ENCODE measurements at places on chromosomes 12 and 14.

- DNase-seq = no peak
These were observed 76.1 kb downstream of the OTOGL start for GRCh38 chr12:80175307-80175930.

- DNase-seq = no peak
These were observed 377.0 kb downstream of the NPAS3 start for GRCh38 chr14:33315721-33316120.

DNA sequence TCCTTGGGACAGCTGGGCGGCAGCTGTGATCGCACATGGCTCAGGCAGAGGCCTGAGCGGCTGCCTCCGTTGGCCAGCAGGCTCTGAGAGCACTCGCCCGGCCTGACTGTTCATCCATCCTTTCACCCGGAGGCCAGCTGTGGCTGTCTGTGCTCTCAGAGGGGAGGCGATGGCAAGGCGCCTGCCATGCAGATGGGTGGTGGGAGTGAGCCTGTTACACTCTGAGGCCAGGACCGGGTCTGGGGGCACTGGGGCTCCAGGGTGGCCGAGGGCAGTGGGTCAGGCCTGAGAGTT is 292.3 kb downstream of the TMEM121 start:
- DNase-seq = no peak

DNA sequence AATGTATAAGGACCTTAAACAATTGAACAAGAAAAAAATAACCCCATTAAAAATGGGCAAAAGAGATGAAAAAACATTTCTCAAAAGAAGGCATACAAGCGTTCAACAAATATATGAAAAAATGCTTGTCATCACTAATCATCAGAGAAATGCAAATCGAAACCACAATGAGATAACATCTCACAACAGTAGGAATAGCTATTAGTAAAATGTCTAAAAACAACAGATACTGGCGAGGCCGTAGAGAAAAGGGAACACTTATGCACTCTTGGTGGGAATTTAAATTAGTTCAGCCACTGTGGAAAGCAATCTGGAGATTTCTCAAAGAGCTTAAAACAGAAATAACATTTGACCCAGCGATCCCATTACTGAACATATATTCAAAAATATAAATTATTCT is 769.8 kb upstream of the MGAT4C start:
- no peak for DNase-seq

- DNase-seq = no peak
These were observed 46.8 kb downstream of the TMEM30B start for GRCh38 chr14:61234215-61234916.

DNA sequence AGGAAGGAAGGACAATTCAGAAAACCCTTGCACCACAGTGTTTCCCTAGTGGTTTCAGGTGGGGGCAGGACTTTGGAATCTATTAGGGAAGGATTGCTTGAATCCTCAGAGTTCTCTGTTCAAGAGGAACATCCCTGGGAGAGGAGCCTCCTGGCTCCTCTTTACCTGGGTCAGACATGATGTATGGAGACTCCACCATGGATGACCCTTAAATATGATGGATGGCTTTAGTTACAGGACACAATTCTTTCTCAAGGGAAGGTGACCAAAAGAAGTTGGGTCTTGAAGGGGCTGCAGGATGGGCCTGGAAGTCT is 396.6 kb downstream of the NRXN3 start:
- no peak for DNase-seq

DNA sequence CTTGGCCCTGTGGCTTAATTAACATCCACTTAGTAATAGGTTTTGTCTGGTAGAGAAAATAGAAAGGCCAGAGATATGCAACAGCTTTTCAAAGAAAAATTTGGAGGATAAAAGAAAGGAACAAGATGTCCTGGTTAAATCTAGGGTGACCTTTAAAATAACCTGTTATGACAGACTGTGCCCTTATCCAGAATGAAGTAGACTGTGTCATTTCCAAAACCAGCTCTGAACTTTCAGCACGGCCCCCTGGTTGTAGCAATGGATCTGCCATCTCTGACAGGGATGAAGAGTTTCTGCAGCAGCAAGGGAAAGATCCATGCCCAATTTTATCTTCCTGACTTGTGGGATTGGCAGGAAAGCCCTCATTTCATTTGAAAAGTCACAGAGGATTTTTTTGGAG is 5.1 kb downstream of the PLEKHG7 start:
- no peak for DNase-seq

- DNase-seq = no peak
These were observed 106.0 kb upstream of the FAR2 start for GRCh38 chr12:29043069-29043468.

GRCh38 chr12:93315907-93316622 is 61.7 kb upstream of the NUDT4 start:
- no peak for DNase-seq

- DNase-seq = no peak
These were observed 1147.8 kb downstream of the FSCB start for GRCh38 chr14:43359317-43359716.

- DNase-seq = no peak
These were observed 39.6 kb downstream of the CCDC85C start for GRCh38 chr14:99564256-99564925.

DNA sequence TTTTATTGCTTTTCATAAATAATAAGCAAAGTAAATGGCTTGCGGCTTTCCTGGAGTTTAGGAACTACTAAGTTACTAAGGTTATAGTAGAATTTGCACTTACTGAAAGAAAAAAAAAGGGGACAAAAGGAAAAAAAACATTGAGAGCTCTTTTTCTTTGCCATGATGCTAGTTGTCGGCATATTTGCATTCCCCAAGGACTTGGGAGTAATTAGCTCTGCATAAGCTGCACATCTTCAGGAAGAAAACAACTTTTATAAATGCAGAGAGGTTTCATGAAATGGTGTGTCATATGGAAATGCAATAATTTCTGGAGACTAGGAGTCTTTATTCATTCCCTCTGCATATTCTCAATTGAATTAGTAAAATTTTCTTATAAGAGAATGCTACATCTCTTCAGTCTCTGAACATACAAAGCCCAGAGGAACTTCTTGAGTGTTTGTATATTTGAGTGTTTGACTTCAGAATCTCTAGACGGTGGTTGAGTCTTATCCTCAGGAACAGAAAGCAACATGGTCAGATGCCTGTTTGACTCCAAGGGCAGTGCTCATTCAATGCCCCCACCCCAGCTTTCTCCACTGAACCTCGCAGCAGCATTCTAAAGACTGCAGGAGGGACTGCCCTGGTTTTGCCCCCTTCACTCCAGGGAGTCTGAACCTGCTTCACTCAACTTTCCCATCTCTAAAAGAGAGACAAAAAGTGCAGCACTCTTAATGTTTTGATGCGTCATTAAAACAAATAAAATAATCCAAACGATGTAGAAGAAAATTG is 158.9 kb upstream of the EEA1 start:
- DNase-seq = no peak

- no peak for DNase-seq
These were observed 124.4 kb downstream of the FUT8 start for GRCh38 chr14:65536781-65537423.

DNA sequence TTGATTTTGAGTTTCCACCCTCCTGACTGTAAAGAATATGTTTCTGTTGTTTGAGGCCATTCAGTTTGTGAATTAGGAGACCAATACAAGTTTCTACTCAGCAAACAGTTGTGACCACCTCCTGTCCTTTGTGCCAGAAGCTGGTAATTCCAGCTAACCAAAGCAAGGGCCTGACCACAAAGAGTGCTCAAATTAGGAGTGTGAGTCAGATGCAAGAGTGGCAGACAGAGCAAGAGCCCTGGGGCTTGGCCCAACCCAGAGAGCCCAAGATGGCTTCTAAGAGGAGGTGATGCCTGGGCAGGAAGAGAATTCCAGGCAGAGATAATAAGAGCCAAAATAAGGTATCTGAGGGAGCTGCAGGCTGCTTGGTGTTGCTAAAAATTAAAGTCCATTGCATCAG is 77.7 kb upstream of the C14orf132 start:
- DNase-seq = no peak

GRCh38 chr12:14403711-14404196 is 38.3 kb downstream of the ATF7IP start:
- DNase-seq = peak; percentile 36

DNA sequence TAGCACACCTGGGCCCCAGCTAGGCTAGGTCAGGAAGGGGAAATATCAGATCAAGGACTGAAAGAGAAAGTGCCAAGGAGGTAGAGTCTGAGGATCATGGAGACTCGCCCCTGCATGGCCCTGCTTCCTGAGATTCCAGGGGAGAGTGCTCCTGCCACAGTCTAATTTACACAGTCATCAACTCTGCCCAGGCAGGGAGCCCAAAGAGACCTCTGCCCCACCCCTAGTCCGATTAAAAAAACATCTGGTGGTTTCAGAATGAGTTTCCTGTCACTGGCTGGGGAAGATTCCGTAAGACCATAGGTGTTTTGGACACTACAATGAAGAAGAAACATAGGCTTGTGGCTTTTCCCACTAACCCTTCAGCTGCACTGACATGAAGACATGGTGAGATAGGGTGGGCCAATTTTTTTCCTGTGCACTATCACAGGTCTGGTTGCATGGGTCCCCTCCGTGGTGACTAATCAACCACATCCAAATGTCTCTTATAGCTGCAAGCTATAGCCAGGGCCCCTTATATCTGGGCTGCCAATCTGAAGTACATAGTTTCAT is 31.5 kb upstream of the GZMB start:
- peak; percentile 74 for DNase-seq

- DNase-seq = no peak
These were observed 334.9 kb upstream of the DIO2 start for GRCh38 chr14:80545935-80546854.

GRCh38 chr12:52369211-52369610 is 1.9 kb upstream of the KRT85 start:
- no peak for DNase-seq

DNA sequence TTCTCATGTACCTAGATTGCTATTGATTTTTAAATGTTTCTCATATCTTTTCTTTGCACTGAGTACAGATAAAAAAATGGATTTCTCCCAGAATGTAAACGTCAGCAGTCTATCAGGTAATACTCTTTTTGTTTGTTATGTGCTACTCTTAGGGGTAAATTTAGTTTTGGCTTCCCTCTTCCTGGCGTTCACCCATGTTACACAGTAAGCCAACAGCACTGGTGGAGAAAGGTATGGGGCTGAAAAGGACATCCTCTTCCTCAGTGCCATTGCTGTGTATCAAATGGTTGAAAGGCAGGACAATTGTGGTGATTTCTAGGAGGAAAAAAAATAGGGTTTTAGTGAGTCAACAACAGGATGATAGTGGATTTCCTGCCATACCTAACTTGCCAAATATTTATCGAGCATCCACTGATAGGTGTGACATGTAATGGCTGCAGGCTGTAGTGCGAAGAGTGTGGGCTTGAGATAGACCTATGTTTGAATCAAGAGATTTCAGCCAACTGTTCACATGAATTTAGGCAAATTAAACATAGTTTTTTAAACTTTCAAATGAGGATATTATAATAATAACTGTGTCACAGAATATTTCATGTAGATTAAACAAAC is 7.5 kb downstream of the KLRF2 start:
- no peak for DNase-seq

DNA sequence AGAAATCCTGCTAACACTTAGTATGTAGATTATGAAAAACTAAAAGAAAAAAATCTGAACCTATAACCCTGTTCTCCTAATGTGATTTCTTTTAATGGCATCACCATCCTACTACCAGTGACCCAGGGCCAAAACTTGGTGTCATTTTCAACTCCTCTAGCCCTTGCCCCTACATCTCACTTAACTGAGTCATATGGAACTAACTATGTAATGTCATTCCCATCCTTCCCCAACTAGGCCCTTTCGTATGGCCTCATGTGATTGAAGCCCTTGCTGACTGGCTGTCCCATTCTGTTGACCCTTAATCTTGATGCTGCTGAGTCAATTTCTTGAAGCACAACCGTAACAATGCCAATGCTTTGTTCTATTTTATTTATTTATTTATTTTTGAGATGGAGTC is 7.6 kb downstream of the DMAC2L start:
- no peak for DNase-seq

- DNase-seq = no peak
These were observed 240.8 kb upstream of the TMPO start for GRCh38 chr12:98274430-98275130.

DNA sequence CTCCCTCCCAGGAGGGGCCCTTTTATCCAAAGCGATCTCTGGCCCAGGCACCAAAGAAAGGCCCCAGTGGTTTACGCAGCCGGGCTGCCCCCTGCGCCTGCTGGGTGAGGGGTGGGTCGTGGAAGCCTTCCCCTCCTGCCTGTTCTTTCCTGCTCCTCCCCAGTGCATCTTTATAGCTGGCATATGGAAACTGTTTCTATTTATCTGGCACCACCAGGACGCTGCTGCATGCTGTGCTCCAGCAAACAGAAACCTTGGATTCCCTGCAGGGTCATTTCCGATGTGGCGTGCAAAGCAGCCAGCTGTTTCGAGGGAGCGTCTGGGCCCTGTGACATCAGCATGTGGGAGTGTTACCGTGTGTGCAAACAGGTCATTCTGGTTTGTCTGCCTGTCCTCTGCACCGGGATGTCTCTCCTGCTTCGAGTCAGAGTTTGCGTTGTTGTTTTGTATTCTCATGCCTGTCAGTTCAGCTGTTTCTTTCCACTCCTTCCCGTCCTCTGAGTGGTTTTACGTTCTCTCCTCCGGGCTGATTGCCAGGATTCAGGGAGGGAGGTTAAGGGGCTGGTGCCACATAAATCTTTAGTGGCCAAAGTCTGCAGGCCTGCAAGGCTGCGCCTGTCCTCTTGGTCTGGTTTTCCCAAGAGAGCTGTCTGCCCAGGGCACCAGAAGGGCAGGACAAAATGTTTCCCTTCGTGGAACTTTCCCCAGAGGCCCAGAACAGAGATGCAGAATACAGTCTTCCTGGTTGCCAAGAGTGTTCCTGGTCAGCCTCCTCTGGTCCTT is 24.6 kb downstream of the TPCN1 start:
- no peak for DNase-seq

Data from immature natural killer cell (primary cell).